ENCODE measurements at places on chromosomes 12 and 14. TPM values are rescaled to one million over a fixed set of nuclear protein-coding genes. Genes with fewer than 3 reads are reported as not detected.

- H3K27me3 ChIP-seq: no peaks in the 10 kb centered on the region
- H3K36me3 ChIP-seq: no peaks in the 10 kb centered on the region
- no peak for DNase-seq
- H3K4me3 ChIP-seq: no peak overlapping the region
- no peak overlapping the region for H3K27ac ChIP-seq
- no peaks in the 10 kb centered on the region for H3K4me1 ChIP-seq
Measured at GRCh38 chr14:77682158-77682553, 25.7 kb downstream of the ALKBH1 start.

DNA sequence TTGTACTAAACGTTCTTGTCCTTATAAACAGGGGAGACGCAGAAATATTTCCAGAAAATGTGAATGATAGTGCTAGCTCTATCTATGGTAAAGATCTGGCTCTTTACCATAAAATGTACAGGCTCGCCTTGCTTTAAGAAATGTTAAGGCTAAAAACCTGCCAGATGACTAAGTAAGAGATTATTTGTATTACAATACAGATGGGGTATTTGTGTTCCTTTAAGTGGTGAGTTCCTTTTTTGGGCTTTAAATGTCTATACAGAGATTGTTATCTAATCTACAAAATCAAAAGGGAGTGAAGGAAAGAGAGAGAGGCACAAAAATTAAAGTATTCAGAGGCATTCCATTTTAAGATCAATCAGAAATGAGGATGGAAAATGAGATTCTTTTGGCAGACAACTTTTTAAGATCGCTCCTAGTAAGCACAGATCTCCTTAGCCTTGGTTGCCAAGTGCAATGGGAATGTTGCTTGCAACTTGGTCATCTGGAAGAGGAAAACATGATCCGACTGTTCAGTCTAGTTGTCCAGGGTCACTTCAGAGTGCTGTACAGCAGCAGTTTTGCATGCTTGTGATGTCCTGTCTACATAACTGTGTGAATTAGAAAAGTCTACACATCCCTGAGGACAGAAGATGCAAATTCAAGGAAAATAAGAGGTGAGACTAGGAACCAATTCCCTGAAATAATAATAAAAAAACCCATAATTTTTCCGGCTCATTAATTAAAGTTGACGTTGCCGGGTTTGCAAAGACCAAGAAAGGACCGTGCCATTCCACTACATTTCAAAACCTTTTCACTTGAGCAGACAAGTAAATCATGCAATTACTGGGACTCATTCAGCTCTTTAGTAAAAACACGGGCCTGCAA is 380.8 kb downstream of the EGLN3 start:
- DNase-seq: no peak
- no peaks in the 10 kb centered on the region for H3K27me3 ChIP-seq
- H3K4me1 ChIP-seq: peaks cover 2% of the 10 kb centered on the region
- H3K27ac ChIP-seq: no peak overlapping the region
- no peak overlapping the region for H3K4me3 ChIP-seq
- H3K36me3 ChIP-seq: no peaks in the 10 kb centered on the region

GRCh38 chr14:103923863-103924262 is 4.4 kb upstream of the TDRD9 start:
- no peaks in the 10 kb centered on the region for H3K27me3 ChIP-seq
- H3K27ac ChIP-seq: no peak overlapping the region
- no peak overlapping the region for H3K4me3 ChIP-seq
- 0 out of 2 replicates have a peak, but pooled peaks cover 4% of the 10 kb centered on the region for H3K4me1 ChIP-seq
- no peak for DNase-seq
- no peaks in the 10 kb centered on the region for H3K36me3 ChIP-seq

The PPP1R1A gene
- polyA plus RNA-seq: 6.1 TPM
